NCI-H187 treated with DMSO at 0.1 percent for 48 hours (cell line): ENCODE measurements at places on chromosomes 2 and 18.

DNA sequence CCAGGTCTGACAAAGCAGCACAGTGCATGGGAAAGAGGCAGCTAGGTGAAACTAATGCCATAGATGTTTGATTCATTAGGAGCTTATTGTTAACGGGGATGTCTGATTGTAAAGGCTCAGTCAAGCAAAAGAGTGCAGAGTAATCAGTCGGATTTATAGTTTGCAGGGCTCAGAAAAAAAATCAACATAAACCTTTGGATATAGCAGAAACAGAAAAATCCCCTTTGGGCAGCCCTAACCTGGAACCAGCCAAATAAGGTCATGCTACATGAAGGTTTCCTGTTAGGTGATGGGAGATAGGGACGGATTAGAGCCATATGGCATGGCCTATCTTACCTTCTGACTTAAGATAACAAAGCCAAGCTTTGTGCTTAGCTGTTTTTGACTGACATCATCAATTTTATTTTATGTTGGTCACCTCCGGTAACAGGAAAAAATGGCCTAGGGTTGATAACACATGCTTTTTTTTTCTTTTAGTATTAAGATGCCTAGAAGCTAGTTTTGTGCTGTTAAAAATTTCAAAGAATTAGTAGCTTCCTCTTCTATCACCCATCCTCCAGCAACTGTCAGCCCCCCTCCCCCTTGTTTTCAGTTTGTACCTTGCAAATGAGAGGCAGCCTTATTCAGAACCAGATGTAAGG lies 60.7 kb upstream of the ZEB2 start:
- no peak for DNase-seq

DNA sequence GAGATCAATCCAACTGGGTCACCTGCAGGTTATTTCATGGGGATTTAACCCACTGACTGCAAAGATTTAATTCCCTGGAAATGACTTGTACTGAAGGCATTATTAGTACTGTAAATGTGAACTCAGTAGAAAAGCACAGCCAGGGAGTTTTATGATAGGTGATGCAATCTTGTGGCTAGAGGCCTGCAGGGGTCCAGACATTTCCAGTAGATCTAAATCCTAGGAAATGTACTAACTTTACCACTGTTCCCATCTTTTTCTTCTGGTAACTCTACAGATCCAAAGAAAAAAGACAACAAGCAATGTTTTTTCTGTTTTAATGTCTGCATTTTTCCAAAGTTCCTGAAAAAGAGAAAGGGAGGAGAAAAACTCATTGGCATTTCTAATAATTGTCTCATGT lies 500.1 kb downstream of the ARHGAP15 start:
- no peak for DNase-seq

DNA sequence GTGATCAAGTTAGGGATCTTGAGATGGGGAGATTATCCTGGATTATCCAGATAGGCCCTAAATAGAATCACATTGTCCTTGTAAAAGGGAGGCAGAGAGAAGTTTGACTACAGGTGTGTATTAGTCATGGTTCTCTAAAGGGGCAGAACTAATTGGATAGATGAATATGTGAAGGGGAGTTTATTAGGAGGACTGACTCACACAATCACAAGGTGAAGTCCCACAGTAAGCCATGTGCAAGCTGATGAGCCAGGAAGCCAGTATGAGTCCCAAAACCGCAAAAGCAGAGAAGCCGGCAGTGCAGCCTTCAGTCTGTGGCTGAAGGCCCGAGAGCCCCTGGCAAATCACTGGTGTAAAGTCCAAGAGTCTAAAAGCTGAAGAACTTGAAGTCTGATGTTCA lies 275.8 kb downstream of the KCNS3 start:
- no peak for DNase-seq

DNA sequence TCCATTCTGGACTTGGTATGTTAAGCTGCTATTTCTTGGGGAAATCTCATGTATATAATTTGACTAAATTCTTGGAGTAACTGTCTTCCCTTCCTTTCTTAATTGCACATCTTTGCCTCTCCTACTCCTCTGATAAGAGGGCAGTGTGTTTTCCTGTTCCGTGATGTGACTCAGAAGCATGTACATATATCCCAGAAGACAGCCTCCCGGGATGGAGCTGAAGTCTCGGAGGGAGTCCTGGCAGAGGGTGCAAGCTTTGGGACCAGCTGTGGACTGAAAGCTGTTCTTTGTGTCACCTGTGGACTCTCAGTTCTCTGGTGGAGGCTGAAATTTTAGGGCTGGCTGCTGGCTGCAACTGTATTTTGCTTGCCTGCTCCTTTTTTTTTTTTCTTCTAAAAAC lies 54.7 kb upstream of the MGAT5 start:
- no peak for DNase-seq

DNA sequence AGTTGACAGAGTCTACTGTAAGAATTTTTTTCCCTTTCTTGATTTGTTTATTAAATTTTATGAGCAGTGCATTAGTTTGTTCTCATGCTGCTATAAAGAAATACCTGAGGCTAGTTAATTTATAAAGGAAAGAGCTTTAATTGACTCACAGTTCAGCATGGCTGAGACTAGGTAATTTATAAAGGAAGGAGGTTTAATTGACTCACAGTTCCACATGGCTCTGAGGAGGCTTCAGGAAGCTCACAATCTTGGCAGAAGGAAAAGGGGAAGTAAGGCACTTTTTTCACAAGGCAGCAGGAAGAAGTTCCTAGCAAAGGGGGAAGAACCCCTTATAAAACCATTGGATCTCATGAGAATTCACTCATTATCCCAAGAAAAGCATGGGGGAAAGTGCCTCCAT lies 191.4 kb upstream of the VRK2 start:
- DNase-seq = no peak

- no peak for DNase-seq
These were observed 51.6 kb downstream of the MAPK4 start for GRCh38 chr18:50611529-50611941.

DNA sequence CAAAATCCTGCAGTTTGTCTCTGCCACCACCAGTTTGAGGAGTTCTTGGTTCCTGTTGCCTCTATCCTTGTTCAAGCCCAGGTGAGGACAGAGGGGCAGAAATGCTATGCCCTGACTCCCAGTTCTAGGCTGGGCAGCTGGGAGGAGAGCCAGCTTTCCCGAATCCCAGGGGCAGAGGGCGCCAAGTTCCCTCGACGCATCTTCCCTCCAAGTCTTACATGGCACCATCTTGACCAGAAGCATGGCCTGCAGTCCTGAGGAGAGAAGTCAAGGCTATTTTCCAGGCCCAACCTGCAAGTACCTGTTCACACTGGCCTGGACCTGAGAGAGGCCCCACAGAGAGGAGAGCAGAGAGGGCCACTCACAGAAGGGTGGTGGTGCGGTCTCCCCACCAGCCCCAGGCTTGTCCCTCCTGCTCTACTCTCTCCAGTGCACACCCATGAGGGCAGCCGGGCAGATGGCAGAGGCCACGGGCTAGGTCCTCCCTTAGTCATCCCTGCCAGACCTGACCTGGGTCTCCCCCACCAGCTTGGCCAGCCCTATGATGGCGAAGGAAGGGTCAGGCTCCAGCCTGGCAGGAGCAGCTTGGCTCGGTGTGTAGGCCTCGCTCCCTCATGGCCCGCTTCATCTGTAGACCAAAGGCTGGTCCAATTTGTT lies 115.7 kb upstream of the MSTN start:
- DNase-seq = no peak

GRCh38 chr18:63331105-63331504 lies 11.5 kb upstream of the BCL2 start:
- DNase-seq = no peak

- DNase-seq = no peak
These were observed 190.8 kb upstream of the HNRNPA3 start for GRCh38 chr2:177021706-177022343.

DNA sequence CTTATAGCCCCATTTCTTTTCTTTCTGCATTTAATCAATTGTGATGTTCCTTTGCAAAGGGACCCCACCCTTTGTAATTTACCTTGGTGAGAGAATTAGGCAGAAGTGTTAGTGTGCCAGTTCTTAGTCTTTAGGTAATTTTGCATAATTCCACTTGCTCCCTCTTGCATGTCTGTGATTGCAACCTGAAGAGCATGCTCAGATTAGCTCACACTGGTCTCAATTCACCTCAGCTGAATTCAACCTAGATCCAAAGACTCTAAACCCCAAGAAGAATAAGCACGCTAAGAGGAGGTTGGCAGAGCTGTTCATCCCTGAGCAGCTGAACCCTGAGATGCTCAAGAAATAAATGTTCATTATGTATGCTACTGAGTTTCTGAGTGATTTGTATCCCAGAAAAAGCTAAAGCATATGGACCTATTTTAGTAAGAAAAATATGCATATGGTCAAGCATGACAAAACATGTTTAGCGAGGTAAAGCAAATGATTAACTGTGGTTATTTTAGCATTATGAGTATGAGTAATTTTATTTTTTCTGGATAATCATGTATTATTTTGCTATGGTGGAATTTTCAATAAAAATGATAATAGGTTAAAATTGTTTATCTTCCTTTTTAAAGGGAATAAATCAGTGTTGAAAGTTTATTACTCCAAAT lies 299.2 kb upstream of the ZSWIM2 start:
- no peak for DNase-seq

DNA sequence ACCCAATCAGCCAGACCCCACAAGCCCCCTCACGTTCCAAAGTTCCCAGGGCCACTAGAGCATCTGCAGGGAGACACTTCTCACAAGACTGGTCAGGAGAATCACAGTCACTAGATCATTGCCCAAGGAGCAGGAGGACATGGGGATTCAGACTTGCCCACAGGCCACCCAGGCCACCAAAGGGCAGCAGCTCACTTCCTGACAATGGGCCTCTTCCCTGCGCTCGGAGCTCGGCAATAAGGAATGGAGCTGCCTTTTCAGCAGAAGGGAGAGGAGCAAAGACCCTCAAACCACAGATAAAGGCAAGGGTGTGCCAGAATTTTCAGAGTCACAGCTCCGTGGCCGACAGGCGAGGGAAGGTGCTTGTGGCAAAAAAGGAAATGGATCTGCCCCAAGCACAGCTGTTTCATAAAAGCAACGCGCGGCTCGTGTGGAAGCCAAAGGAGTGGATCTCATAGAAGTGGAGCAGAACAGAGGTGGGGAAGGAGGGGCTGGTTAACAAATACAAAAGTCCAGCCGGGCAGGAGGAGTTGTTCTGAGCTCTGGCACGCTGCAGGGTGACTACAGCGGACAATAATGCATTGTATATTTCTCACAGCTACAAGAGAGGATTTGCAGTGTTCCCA lies 72.1 kb downstream of the EDAR start:
- DNase-seq = no peak

DNA sequence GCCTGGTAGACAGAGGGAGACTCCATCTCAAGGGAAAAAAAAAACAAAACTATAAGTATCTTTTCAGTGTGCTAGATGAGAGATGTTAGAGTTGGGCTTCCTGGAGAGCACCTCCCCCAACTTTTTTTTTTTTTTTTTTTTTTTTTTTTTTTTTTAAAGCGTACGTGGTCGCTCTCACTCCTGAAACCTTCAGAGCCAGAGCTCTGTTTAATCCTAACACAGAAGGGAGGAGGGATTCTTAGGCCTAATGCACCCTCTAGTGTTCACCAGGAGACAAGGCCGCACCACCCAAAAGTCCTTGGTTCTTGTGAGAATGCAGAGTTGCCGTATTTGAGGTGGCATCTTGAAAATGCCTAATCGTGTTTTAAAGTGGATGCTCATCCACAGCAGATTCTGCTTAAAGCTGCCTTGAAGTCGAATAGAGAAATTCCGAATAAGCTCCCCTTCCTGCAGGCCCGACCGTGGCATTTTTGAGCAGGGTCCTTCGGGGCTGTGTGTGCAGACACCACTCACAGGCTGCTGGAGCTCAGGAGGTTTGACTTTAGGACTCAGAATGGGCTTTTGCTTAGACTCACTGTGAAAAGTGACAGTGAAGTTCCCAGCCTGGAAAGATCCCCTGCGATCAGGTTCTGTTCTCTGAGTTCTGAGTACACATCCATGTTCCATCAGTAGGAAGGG lies 252.6 kb downstream of the AGAP1 start:
- DNase-seq = peak; percentile 21
